ENCODE measurements at places on chromosomes 16 and 17.

GRCh38 chr17:78137392-78138203 is 7.0 kb downstream of the TMC8 start:
- no peak for DNase-seq

GRCh38 chr16:14004729-14005315 is 66.3 kb upstream of the MRTFB start:
- DNase-seq = no peak

DNA sequence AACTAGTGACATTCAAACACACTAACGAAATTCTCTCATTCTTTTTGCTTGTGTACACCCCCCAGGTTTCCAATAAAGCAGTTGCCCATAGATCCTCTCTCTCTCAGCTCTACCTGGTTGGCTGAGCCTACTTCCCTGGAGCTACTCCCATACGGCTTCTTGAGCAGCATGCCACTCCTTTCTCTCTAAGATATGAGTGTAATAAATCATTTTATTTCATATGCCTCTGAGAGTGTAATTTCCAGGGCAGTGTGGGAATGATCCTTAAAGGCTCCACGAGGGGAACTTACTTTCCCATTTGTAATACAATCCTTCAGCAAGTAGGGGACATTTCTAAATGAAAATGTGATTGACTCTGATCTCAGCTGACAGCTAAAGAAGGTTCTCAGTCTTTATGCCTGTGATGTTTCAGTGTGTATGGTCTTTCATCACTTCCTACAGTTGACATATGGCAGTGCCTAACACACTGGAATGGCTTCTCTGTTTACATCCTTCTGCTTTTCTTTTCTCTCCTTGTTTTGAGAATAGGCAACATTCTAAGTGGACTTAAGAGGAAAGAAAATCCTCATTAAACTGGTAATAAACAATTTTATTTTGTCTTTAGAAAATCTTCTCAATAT is 1194.3 kb upstream of the CDH8 start:
- no peak for DNase-seq

GRCh38 chr16:50072730-50073129 is 7.0 kb downstream of the HEATR3 start:
- no peak for DNase-seq

DNA sequence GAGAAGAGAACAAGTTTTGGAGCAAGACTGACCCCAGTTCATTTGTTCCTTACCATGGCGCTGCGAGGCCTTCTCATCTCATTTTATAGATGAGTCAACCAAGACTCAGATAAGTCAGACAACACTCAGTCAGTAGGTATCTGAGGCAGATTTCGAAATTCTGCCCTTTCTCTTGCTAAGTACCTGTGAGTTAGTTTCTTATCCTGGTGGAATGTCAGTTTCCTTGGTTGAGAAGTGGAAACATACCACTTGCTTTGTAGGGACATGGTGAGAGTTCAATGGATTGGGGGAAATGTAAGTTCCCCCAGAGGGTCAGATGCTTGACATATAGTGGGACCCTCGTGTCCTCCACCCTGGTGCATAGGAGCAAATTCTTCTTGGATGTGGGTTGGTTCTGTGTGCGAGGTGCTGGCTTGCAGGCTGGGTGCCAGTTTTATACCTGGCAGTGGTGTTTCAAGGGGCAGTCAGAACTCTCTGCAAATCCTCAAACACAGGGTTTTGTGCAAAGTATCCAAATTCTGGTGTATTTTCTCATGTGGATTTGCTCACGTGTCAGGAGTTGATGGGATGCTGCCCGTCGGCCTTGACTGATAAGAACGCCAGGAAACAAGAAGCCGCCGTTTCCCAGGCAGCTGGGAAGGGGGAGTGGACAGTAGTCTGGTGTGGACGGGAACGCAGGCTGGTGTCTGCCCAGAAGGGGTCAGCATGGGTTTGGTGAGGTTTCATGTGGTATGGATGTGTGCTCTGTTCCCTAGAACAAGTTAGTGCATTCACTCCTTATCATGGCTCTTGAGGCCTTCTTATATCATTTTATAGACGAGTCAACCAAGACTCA is 61.1 kb upstream of the CIBAR2 start:
- DNase-seq = no peak

- peak; percentile 62 for DNase-seq
These were observed 87.3 kb downstream of the MAP2K6 start for GRCh38 chr17:69501591-69502468.

DNA sequence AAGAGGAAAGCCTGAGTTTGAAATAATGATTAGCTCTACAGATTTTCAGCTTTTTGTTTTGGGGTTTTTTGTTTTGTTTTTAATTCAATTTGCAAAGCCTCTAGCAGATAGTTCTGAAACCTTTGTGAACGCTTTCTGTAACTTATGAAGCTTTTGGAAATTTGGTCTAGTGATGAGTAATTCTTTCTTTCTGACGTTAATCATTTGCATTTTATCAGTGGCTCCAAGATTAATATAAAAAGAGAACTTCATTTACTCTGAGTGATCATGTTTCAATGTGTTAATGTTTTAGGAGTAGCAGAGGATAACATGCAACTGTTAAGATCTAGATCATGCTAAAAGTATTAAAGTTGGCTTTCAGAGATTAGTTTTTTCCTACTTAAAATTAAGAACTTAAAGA is 160.3 kb upstream of the TBX2 start:
- no peak for DNase-seq

DNA sequence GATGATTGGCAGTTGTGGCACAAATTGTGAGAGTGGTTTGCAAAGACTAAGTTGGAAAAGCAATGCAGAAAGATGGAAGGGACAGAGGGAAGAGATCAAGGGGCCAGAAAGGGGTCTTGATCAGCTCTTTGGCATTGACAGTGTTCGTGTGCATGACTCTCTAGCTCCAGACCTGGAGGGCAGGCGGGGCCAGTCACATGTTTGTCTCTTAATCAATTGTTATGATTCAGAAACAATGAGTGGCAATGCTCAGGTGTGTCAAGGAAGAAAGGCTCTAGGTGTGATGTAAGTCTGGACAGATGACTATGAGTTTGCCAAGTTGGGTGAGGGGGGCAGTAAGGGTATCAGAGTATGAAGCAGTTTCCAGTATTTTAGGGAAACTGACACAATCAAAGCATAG is 32.1 kb downstream of the WSB1 start:
- DNase-seq = no peak

DNA sequence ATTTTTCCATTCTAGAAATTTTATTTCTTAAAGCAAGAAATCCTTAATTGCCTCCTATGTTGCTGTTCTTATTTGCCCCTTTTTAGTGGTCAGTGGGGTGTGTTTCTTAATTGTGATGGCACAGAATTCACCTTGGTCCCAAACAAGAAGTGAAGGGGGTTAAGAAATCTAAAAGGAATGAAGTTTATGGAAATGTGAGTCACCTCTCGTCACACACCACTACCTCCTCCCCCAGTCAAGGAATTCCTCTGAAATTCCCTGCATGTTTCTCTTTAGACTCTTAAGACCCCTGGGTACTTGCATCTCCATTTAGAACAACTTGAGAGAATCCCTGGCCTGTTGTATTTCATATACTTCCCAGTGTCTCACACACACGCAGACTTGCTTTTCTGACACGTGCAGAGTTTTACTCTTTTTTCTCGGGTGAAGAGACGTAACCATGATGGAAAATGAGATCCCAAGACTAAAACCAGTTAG is 247.4 kb downstream of the PRKCA start:
- DNase-seq = no peak

DNA sequence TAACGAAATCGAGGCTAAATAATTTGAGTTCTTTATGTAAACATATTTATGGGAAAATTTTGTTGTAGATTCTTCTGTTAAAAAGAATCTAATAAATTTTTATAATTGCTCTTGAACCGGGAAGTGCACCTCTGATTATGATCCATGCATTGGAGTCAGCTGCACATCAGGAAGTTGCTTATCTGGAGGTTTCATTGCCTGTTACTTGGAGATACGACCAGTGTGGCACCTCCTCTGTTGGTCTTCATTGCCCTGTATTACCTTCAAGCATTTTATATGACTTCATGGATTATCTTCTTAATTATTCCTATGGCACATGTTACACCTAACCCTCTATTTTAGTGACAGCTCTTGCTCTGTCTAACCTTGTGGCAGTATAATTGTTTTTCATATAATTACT is 312.6 kb upstream of the TBX2 start:
- no peak for DNase-seq

DNA sequence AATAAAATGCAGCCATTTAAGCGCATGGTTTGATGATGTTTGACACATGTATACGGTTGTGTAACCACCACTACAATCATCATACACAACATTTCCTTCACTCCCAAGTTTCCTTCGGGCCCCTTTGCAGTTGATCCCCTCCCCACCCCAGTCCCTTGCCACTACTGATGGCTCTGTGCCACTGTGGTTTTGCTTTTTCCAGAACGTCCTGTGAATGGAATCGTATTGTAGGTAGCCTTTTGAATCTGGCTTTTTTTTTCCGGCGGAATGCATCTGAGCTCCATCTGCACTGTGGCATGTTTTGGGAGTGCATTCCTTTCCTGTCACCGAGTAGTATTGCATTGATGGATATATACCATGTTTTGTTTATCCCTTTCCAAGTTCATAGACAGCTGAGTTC is 15.1 kb upstream of the MAP2K3 start:
- no peak for DNase-seq

- no peak for DNase-seq
These were observed 7.7 kb downstream of the RTN4RL1 start for GRCh38 chr17:2017274-2017941.

DNA sequence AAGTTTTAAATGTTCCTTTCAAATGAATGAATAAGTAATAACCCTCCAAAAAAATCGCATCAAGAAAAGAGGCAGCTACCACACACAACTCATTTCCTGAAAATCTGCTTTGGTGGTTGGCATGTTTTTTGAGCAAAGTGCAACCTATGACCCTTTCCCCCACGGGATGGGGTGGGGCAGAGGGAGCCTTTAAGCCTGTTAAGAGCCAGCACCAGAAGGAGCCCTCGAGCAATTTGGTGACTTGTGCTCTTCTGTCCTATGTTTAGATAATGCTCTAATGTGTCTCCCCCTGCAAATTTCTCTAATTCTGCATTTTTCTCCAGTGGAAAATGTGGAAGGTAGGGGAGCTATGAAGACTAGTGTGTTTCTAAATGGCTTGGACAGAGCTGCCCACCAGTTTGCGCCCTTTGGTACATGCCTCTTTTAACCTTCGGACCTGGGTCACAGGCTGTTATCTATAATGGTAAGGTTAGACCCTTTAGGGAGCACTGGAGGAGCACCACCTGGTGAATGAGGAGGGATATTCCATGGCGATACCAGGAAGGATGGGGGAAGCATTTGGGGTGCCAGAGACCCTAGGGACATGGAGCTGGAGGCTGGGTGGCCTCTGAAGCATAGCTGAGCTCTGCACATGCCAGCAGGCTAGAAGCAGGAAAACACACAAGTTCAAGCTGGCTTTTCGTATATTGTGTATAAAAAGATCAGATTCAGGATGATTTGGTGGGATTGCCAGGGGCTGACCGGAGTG is 1.6 kb downstream of the PYCARD start:
- DNase-seq = no peak

DNA sequence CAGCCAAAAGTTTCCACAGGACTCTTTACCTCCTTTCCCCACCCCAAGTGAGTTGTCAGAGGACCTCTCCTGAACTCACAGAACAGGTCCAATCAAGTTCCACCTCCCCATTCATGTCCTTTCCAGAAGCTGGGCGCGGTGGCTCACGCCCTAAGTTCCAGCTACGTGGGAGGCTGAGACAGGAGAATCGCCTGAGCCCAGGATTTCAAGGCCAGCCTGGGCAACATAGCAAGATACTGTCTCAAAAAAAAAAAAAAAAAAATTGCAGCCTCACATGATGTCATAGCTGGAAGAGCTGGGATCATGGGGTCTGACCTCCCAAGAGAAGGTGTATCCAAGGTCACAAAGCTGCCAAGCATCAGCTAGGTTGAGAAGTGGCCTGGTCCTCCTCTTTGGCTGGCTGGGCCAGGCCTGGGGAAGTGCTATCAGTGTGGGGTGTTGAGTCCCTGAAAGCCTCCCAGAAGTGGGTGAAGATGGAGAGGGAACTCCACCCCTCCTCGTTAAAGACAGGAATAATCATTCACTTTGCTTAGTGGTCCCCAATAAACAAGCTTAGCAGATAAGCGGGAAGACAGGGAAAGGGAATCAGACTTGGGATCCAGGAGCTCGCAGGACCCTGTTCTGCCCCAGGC is 5.5 kb upstream of the MNT start:
- DNase-seq = no peak

GRCh38 chr17:27546624-27547300 is 84.2 kb upstream of the LGALS9 start:
- DNase-seq = no peak

DNA sequence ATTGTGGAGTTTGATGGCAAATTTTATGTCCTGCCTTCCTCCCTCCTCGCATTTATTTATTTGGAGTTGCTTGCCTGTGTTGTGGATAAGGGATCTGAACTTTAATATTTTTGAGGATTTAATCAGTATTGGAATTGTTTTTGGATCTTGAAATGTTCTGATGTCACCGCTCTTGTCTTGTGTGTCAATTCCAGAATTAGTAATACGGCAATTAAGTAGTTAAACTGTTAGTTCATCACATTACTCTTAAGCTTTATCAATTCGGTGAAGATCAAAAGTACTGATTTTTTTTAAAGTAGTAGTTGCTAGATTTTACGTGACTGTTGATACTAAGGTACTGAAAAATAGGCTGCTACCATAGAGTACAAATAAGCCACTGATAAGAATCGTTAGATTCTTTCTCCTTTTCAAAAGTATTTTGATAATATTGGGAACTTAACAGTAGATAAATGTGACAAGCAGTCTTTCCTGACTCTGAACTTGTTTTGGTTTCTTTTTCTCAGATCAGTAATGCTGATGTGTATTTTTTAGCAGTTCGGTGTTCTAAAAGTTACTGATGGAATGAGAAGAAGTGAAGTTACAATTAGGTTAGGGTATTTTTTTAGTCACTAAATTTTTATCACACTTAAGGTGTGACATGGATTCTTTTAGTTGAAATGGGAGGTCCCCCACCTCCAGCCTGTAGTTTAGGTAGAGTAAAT is 2.0 kb downstream of the RBBP6 start:
- DNase-seq = no peak

DNA sequence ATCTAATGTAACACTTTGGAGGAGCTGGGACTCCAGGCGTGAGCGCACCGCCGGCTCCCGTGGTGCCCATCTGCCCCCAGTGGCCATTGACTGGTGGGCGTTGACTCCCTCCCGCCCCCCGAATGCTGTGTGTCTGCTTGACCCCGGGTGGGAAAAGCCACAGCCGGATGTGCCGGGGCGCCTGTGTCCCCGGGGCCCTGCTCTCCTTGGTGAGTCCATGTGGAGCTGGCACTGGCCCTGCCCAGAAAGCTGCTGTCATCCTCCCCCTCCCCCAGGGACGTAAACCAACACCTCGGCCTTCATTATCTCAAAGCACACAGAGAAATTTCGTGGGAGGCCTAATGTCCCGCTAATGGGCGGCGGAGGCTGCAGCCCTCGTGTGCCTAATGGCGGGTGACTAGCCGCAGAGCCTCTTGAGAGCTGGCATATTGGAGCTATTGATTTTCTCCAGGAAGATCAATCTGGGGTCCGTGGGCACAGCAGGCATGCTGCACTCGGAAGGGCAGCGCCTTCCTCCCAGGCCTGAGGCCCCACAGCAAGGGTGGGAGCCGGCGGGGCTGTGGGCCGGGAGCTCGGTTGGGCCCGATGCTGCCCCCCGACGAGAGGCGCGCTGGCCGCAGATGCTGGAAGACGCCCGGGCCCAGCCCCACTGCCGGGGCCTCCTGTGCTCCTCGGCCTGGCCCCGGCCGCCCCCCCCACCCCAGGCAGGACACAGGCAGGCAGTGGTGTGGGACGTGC is 4.0 kb upstream of the PERCC1 start:
- no peak for DNase-seq

- peak; percentile 55 for DNase-seq
These were observed 43.4 kb upstream of the CRHR1 start for GRCh38 chr17:45740553-45741330.
